ENCODE measurements at places on chromosomes 16 and 17.

DNA sequence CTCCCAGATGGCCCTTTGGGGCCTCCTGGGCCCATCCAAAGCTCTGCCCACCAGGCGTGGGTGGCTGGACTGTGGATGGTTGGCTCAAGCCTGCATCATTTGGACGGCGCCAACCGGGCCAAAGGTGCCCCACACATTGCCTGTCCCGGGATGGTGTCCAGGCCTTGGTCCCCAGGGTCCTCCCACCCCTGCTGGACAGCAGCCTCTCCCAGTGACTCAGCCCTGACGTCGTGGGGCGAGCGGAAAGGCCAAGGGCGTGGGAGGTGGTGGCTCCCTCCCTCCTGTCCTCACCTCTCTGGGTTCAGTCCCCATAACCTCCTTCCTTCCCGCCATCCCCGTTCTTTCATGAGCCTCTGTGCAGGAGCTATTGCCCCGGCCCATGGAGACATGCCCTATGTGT is 42.1 kb upstream of the DLX4 start:
- DNase-seq = no peak

GRCh38 chr16:140175-140857 is 1.8 kb upstream of the NPRL3 start:
- no peak for DNase-seq

DNA sequence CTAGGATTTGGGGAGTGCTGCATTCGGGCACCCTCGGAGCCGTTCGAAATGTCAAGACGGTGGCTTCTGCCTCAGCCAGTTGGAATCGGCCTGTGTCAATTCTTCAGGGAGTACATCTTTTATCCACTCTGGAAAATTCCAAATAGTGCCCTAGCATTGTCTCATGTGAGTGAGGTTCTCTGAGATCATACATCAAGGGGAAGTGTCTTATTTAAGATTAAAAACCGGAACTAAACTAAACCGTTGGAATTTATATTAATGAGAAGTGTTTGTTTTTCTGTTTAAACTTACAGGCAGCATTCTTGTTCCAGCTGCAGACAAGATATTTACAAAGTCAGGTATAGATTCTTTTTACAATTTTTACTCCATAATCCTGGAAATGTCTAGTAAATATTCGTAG is 56.8 kb downstream of the SLC47A1 start:
- DNase-seq = no peak

DNA sequence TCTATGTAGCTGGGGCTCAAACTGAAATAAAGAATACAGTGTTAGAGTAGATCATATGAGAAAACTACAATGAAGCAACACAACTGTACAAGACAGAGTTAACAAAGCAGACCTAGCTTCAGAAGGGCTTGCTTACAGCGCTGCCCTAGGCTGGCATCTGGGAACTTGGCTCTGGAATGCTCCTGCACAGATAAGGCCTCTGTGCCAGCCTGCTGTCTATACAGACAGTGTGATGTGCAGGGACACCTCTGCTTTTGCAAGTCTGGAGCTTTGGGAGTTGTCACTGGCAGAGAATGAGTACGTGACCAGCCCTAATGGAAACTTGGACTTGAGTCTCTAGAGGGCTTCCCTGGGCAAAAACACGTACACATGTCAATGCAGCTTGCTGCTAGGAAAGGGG is 32.1 kb upstream of the SLC38A8 start:
- DNase-seq = no peak

DNA sequence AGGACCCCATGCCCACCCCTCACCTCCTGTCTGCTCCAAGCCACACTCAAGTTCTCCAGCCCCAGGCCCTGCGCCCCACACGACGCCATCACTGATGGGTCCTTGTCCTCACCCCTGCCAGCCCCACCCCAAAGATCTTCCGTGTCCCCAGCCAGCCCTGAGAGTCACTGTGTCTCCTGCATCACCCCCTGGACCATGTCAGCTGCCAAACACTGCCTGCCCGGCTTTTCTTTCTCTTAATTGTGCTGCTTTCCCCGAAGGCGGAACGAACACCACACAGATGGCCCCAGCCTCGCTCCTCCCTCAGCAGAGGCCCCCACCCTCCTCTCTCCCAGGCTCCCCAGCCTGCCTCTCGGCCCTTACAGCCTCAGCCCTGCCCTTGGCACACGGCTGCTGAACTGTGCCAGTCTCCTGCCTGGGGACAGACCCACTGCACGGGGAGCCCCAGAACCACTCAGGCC is 4.8 kb upstream of the GAA start:
- no peak for DNase-seq

DNA sequence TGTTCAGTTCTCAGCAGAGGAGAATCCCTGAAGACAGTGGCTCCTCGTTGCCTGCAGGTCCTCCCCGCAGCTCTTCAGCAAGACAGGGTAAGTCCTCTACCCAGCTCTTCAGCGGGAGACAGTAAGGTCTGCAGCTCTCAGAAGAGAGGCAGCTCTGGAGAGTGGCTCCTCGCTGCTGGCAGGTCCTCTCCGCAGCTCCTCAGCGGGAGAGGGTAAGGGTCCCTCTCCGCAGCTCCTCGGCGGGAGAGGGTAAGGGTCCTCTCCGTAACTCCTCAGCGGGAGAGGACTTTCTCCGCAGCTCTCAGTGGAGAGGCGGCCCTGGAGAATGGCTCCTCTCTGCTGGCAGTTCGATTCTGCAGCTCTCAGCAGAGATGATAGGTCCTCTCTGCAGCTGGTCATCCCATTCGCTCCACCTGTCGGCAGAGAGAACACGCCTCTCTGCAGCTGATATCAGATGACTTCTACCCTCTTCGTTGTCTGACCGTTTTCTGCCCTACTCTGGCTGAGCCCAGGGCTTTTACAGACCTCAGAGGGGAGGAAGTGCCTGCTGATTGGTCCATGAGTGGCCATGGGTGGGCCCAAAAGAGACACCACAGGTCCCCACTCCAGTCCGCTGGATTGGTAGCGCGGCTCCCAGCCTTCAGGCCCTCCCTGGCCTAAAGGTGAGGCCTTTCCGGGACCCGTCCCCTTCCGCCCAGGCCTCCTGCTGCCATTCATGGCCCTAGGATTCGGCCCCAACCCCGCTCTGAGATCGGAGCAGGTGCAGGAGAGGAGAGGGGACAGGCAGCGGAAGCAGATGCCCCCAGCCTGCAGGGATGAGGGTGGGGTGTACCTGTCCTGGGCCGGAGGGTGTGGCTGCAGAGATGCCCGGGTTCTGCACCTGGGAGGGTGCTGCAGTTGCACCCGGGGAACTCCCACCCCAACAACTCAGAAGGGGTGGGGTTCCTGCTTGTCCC is 11.9 kb upstream of the SHCBP1 start:
- no peak for DNase-seq

DNA sequence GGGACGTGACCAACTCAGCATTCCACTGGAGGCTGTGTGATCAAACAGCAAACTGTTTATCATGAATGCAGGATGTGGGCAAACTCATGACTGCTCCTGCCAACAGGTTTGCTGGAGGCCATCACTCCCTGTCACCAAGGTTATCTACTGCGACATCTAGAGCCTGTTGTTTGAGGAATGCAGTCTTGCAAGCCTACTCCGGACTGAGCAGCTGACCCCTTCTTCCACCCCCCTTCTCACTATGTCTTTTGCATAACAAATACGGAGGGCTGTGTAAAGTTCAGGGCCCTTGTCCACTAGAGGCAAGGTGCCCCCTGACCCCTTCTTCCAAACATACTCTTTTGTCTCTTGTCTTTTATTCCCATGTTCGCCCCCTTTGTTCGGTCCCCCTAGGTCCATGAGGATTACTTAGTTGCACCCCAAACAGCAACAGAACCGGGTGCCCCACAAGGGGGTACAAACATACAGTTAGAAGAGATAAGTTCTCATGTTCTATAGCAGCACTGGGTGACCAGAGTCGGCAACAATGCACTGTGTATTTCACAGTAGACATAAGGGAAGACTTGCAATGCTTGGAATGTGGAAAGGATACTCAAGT is 28.7 kb downstream of the MEAK7 start:
- DNase-seq = no peak

- DNase-seq = no peak
Measured at GRCh38 chr16:12311309-12311708, 334.8 kb downstream of the SNX29 start.

DNA sequence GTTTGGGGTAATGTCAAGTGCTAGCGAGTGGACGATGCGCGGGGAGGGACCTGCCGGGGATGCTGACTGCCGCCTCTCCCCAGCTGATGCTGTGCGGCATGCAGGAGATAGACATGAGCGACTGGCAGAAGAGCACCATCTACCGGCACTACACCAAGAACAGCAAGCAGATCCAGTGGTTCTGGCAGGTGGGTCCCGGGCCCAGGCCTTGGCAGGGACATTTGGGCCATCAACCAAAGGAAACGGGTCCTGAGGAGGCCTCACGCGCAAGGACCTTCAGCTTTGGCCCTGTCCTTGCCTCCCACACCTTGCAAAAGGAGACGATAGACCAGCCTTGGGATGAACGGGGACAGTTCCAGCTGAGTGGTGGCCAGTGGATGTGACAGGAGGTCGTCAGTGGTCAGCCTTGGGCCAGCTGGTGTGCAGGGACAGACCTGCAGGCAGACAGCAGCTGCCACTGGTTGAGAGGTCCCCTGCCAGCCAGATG is 13.6 kb upstream of the CLEC18A start:
- no peak for DNase-seq

- peak; percentile 63 for DNase-seq
Measured at GRCh38 chr17:60142872-60143499, 6.8 kb upstream of the CA4 start.

GRCh38 chr17:13569398-13570123 is 32.2 kb downstream of the HS3ST3A1 start:
- DNase-seq = peak; percentile 28

DNA sequence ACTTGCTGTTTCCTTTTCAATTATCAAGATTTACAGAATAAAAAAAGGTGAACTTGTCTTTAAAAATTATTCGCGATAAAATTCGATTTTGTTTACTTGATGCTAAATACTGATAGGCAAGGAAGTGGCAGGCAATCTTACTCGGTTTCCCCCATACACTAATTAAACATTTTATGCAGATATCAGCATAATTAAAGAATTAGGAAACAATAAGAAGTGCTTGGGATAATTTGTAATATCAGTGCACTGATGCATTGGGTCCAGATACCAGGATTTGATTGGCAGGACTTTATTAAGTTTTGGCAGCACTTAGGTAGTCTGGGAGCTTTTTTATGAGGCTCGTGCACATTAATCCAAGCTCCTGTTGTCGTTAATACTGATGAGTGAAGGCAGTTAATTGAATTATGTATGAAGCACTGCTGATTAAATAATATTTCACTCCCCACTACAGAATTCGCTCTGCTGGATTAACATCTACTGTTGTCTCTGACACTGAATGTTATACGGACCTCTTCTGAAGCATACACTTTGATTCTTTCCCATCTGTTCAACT is 165.6 kb downstream of the CA10 start:
- DNase-seq = no peak

GRCh38 chr16:71927383-71927782 is 32.1 kb downstream of the IST1 start:
- no peak for DNase-seq

DNA sequence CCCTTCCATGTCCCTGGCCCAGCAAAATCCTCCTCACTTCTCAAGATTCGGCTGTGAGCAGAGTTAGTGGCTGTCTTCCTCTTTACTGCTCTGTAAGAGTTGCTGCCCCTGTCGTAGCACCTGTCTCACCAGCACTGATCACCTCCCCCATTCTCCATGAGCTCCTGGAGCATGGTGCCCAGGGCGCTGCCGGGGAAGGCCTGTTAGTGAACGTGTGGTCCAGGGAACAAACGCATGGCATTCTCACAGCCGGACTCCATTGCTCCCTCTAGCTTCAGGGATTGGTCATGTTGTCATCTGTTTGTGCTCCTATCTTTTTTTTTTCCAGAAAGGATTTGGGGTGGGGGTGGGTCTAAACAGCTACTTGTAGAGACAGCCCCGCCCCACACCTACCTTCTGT is 141.2 kb downstream of the CMIP start:
- no peak for DNase-seq

- no peak for DNase-seq
Measured at GRCh38 chr16:57366544-57367040, 5.7 kb upstream of the CX3CL1 start.

DNA sequence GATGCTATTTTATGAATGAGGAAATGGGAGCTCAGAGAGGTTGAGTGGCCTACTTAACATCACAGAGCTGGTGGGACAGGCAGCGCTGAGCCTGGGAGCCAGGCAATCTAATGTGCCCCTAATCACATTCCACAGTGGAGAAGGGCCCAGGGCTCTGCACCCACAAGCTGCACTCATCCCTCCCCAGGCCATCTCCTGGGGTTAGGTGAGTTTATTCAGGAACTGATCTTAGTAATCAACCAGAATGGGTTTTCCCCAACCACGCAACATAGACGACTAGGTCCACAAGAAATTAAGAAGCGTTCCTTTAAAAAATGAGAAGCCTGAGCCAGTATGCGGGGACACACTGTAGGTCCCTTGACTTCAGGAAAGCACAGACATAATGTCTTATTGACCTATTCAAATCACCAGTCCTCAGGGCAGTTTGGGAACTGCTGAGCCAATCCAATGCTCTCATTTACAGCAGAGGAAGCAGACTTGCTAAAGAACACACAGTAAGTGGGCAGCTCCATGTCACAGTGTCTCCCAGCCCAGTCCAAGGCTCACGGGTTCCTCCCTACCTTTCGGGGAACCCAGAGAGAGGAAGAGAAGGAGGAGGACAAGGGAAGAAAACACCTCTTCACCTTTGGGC is 2.3 kb downstream of the MPP3 start:
- DNase-seq = no peak

- DNase-seq = no peak
Measured at GRCh38 chr16:28131181-28131580, 67.7 kb upstream of the GSG1L start.

DNA sequence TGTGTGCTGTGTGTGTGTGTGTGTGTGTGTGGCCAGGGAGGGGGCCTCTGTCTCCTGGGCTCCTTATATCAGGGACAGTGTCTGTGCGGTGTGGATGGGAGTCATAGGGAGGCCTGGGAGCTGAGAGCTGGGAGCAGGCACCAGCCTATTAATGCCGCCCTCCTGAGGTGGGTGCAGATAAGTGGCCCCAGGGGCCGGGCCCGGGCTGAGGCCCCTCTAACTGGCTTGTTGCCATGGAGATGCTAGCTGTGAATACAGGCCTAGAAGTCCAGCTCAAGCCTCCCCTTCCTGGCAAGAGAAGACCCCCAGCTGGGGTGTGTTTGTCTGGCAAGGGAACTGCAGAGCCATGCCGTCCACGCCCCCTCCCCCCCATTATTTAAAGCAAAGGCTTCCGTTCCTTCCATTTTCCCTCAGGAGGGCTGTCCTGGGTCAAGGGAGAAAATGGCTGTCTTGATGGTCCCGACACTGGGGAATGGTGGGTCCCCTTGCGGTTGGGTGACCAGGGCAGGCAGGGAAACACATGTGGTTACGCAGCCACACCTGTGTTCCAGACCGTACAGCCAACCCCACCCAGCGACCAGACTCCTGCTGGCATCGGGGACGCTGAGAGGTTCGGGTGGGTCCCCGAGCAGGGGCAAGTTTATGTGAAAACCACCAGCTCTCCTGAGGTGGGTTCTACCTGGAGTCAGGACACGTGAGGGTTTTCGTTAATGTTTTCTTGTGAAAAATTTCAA is 141.1 kb downstream of the MRM1 start:
- no peak for DNase-seq

Data from right kidney (tissue), 9 donors.